ENCODE measurements at places on chromosomes 7 and 10. TPM values are rescaled to one million over a fixed set of nuclear protein-coding genes. Genes with fewer than 3 reads are reported as not detected.

The MMRN2 gene
- total RNA-seq = 4.9 TPM

- H3K4me1 ChIP-seq = no peaks in the 10 kb centered on the region
- no peaks in the 10 kb centered on the region for H3K36me3 ChIP-seq
- DNase-seq = no peak
- H3K27me3 ChIP-seq = no peaks in the 10 kb centered on the region
Observed at GRCh38 chr10:112585960-112586359, 138.9 kb downstream of the VTI1A start.

The RADIL gene
- total RNA-seq = 0.64 TPM

- no peak for DNase-seq
- no peak overlapping the region for H3K27ac ChIP-seq
- no peaks in the 10 kb centered on the region for H3K27me3 ChIP-seq
- no peaks in the 10 kb centered on the region for H3K36me3 ChIP-seq
- H3K4me3 ChIP-seq = no peak overlapping the region
Observed at GRCh38 chr7:78139335-78139734, 340.8 kb downstream of the PHTF2 start.

DNA sequence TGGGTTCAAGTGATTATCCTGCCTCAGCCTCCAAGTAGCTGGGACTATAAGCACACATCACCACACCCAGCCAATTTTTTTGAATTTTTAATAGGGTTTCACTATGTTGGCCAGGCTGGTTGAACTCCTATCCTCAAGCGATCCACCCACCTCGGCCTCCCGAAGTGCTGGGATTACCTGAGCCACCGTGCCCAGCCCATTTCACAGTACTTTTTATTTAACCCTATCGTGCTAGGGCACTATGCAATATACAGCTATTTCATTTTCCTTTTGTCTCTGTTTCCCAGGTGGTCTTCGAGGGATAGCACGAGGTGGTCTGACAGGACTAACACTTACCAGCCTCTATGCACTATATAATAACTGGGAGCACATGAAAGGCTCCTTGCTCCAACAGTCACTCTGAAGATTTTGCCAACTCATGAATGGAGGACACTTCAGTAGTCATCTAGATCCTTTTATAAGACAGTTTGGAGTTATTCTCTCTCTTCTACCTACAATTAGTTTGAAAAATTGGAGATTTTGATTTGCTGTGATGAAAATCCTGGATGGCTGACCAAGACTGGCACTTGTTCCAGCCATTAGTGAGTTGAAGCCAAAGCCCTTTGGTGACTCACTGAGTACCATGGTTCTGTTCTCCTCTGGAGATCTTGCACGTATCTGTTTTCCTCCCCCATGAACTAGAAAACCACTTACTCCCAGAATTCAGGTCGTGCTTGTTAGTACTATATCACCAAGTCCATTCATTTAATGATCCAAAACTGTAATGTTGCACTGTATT lies 27.3 kb downstream of the NCOA4 start:
- H3K4me3 ChIP-seq = no peak overlapping the region
- H3K27ac ChIP-seq = no peak overlapping the region
- no peaks in the 10 kb centered on the region for H3K27me3 ChIP-seq
- no peaks in the 10 kb centered on the region for H3K36me3 ChIP-seq
- DNase-seq = no peak
- H3K4me1 ChIP-seq = peaks cover 6% of the 10 kb centered on the region
